H7 (cell line): ENCODE measurements at places on chromosomes 3 and 15. TPM values are rescaled to one million over a fixed set of nuclear protein-coding genes. Genes with fewer than 3 reads are reported as not detected.
A peak's percentile ranks its signal among the peaks of the same experiment; 100 is the strongest.

The AP3B2 gene
- 10.4 and 11.6 TPM in 2 replicates for total RNA-seq

The TJP1 gene
- 43.5 and 57.2 TPM in 2 replicates for total RNA-seq

The TEX264 gene
- 17.6 and 18.9 TPM in 2 replicates for total RNA-seq

The OR5K2 gene
- not detected in 2 replicates for total RNA-seq

The NAALADL2 gene
- 0.14 and 1.3 TPM in 2 replicates for total RNA-seq

The GOLGA6L24 gene
- total RNA-seq = not detected in 2 replicates

The UROC1 gene
- total RNA-seq = not detected in 2 replicates

GRCh38 chr3:170259907-170260306 is 37.7 kb downstream of the PRKCI start:
- no peak for DNase-seq

DNA sequence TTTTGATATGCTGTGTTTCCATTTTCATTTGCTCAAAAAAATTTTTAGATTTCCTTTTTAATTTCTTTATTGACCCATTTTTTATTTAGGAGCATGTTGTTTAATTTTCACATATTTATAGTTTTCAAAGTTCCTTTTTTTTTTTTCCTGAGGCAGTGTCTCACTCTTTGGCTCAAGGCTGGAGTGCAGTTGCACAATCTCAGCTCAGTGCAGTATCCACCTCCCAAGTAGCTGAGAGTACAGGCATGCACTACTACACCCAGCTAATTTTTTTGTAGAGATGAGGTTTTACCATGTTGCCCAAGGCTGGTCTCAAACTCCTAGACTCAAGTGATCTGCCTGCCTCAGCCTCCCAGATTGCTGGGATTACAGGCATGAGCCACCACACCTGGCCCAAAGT is 36.2 kb downstream of the PFN2 start:
- no peak for DNase-seq

GRCh38 chr15:45118131-45118588 is 4.0 kb downstream of the DUOXA2 start:
- peak; percentile 95 for DNase-seq

DNA sequence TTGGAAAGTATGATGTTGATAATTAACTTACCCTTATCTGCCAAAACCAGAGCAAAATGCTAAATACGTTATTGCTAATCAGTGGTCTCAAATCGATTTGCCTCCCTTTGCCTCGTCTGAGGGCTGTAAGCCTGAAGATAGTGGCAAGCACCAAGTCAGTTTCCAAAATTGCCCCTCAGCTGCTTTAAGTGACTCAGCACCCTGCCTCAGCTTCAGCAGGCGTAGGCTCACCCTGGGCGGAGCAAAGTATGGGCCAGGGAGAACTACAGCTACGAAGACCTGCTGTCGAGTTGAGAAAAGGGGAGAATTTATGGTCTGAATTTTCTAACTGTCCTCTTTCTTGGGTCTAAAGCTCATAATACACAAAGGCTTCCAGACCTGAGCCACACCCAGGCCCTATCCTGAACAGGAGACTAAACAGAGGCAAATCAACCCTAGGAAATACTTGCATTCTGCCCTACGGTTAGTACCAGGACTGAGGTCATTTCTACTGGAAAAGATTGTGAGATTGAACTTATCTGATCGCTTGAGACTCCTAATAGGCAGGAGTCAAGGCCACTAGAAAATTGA is 59.7 kb downstream of the DCUN1D1 start:
- DNase-seq = no peak
